Spleen (tissue), 13 donors: ENCODE measurements at places on chromosomes 16 and 17. TPM values are rescaled to one million over a fixed set of nuclear protein-coding genes. Genes with fewer than 3 reads are reported as not detected.

DNA sequence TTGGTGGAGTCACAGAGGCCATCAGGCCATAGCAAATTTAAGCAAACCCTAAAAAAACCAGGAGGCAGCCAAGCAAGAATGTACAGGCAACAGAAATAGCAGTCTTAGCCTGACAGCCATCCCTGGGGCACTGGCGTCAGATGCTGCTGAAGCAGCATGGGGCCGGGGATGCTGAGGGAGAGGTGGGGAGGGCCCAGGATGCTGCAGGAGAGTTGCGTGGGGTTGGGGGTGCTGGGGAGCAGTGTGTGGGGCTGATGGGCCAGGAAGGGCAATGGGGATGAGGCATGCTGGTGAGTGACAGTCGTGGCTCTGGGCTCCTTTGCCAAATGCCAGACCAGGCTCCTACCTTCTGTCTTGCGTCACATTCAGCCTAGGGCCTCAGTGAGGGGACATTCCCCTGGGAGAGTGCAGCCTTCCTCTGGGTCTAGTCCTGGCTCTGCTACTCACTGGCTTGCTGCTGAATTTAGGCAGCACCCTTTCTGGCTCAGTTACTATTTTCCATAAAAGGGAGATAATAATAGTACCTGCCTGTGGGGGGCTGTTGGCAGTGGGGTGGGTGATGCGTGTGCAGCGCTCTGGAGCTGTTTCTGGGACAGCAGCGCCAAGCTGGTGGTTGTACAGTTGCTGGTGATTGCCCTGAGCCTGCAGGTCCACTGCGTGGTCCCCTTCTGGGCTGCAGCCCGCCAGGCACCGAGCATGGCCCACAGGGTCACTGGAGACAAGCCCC, 88.1 kb downstream of the AMFR start:
- no peaks in the 10 kb centered on the region for H3K27me3 ChIP-seq
- no peak overlapping the region for H3K27ac ChIP-seq
- no peaks in the 10 kb centered on the region for H3K4me1 ChIP-seq
- H3K36me3 ChIP-seq = no peaks in the 10 kb centered on the region

HSD17B2 gene
- not detected for total RNA-seq

DNA sequence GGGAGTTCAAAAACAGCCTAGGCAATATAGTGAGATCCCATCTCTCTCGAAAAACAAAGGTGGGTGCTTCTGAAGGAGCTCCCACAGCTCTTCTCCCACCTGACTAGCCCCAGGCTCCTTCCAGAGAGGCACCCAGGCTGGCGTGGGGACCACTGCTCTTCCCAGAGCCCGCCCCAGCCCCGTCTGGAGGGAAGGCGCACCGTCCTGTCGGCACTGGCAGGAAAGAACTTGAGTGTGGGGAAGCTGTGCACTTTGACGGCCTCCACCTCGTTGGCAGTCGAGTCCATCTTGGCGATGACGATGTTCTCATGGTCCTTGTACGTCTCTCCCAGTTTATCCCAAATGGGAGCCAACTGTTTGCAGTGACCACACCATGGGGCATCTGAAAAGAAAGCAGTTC, 10.5 kb upstream of the PPP1R27 start:
- H3K27me3 ChIP-seq = no peaks in the 10 kb centered on the region
- H3K36me3 ChIP-seq = peaks cover 81% of the 10 kb centered on the region
- H3K4me1 ChIP-seq = peaks cover 52% of the 10 kb centered on the region

- H3K27me3 ChIP-seq = no peaks in the 10 kb centered on the region
- no peaks in the 10 kb centered on the region for H3K36me3 ChIP-seq
- H3K27ac ChIP-seq = no peak overlapping the region
- H3K4me3 ChIP-seq = no peak overlapping the region
Measured at GRCh38 chr17:3655766-3656165, 12.6 kb downstream of the TAX1BP3 start.

GRCh38 chr17:64200080-64201032, 62.7 kb downstream of the TEX2 start:
- no peak overlapping the region for H3K27ac ChIP-seq
- no peak for DNase-seq
- H3K4me3 ChIP-seq = no peak overlapping the region
- H3K4me1 ChIP-seq = peaks cover 4% of the 10 kb centered on the region

KRTAP17-1 gene
- not detected for total RNA-seq

DNA sequence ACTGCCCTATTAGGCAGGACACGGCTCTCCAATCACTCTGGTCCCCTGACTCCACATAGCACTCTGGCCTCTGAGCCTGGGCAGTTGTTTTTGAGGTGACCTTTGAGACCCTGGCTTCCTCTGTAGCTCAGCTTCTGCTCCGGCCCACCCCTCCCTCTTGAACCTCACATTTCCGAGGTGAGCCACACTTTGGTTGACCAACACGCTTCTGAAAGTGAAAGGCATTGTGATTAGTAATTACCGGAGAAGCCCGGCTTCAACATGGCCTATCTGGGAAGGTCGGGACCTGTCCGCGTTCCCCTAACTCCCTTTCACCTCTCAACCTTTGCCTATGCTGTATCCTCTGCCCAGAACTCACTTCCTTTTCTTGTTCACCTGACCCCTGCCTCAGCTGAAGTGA, 10.3 kb upstream of the ITGAX start:
- H3K27ac ChIP-seq = no peak overlapping the region
- no peaks in the 10 kb centered on the region for H3K27me3 ChIP-seq
- peaks cover 30% of the 10 kb centered on the region for H3K4me1 ChIP-seq
- no peak for DNase-seq

DNA sequence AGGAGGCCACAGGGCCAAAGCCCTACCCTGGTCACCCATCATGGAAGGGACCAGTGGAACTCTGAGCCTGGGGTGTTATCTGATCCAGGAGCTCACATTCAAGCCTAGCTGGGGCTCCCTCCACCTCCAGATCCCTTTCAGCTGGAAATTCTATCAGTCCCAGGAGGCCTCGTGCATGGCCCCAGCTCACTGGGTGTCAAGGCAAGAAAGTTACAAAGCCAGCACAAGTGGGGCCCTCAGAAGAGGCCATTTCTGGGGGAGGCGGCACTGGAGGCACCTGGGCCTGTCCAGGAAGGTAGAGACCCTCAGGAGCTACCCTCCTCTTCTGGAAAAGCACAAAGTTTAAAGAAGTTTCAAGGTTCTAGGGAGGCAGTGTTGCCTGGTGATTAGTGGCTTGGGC, 4.8 kb downstream of the CA7 start:
- no peak overlapping the region for H3K27ac ChIP-seq
- no peak for DNase-seq
- H3K4me1 ChIP-seq = peaks cover 7% of the 10 kb centered on the region
- H3K36me3 ChIP-seq = no peaks in the 10 kb centered on the region
- H3K27me3 ChIP-seq = peaks cover 45% of the 10 kb centered on the region
- H3K4me3 ChIP-seq = no peak overlapping the region

ZP2 gene
- total RNA-seq = not detected

- no peak for DNase-seq
- no peak overlapping the region for H3K27ac ChIP-seq
- H3K4me1 ChIP-seq = peaks cover 38% of the 10 kb centered on the region
- H3K4me3 ChIP-seq = no peak overlapping the region
- H3K27me3 ChIP-seq = no peaks in the 10 kb centered on the region
Measured at GRCh38 chr16:84746875-84747274, 47.1 kb downstream of the USP10 start.

PDILT gene
- not detected for total RNA-seq

GRCh38 chr17:72696721-72697120, 395.8 kb downstream of the SLC39A11 start:
- DNase-seq = no peak
- H3K27ac ChIP-seq = no peak overlapping the region
- no peaks in the 10 kb centered on the region for H3K27me3 ChIP-seq
- H3K4me3 ChIP-seq = no peak overlapping the region

GRCh38 chr17:67629971-67630320, 87.8 kb upstream of the NOL11 start:
- no peak overlapping the region for H3K27ac ChIP-seq
- H3K4me1 ChIP-seq = no peaks in the 10 kb centered on the region
- H3K4me3 ChIP-seq = no peak overlapping the region
- H3K27me3 ChIP-seq = no peaks in the 10 kb centered on the region
- no peak for DNase-seq
- peaks cover 3% of the 10 kb centered on the region for H3K36me3 ChIP-seq

GRAPL gene
- 112 TPM for total RNA-seq

- H3K27ac ChIP-seq = peak overlapping the region; percentile 94
- H3K36me3 ChIP-seq = peaks cover 65% of the 10 kb centered on the region
- peak; percentile 50 for DNase-seq
- H3K4me1 ChIP-seq = peaks cover 84% of the 10 kb centered on the region
- H3K27me3 ChIP-seq = no peaks in the 10 kb centered on the region
Measured at GRCh38 chr17:48051706-48052486, 3.7 kb downstream of the NFE2L1 start.

DNA sequence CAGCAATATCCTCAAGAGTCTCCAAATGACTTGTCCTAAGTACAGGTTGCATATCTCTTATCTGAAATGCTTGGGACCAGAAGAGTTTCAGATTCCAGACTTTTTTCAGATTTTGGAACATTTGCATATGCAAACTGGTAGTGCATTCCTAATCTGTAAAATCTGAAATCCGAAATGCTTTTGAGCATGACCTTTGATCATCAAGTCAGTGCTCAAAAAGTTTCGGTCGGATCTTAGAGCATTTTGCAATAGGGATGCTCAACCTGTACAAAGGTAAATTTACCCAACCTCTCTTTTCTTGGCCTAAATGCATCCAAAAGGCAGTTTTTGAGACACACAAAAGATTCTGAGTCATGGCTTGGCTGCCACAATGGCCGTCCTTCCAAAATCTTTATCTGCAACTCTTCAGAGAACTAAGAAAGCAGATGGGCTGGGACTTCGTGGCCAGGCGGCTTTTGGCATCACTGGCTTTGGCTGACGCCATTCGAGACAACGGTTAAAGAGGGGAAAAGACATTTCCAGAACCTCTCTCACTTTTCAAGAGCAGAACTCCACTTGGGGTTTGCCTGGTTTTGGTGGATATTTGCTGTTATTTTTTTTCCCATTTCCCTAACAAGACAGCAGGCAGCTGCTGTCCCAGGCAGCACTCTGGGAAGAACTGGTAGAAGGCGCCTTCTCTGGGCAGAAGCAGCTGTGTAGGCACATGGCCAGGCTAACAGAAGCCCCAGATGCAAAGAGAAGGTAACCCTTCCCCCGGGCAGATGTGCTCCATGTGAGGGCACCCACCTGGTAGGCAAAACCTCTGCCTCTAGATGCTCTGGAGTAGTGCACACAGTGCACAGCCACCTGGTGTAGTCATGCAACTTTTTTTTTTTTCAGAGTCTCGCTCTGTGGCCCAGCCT, 8.9 kb downstream of the CPPED1 start:
- peak; percentile 31 for DNase-seq
- no peaks in the 10 kb centered on the region for H3K4me1 ChIP-seq
- H3K27me3 ChIP-seq = no peaks in the 10 kb centered on the region
- H3K36me3 ChIP-seq = no peaks in the 10 kb centered on the region
- no peak overlapping the region for H3K27ac ChIP-seq

DNA sequence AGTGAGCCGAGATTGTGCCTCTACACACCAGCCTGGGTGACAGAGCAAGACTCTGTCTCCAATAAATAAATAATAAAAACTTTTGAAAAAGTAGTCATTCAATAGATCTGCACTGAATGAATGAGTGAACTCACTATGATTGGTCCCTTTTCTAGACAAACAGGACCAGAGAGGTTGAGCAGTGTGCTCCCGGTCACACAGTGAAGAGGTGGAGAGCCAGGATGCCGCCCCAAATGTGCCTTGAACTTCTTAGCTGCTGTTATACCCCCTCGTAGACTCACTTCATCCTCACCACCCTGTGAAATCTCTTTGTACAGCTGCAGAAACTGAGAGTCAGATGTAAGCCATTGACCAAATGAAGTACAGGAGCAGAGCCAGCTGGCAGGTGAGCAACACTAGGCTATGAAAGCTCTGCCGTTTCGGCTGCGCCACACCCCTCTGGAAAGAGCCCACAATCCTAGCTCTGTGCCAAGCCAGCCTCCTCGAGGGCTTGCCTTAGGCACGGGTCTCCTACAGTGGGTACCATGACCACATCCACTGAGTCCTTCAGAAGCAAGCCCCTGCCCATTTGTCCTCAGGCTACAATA, 7.8 kb upstream of the KIAA0513 start:
- H3K4me3 ChIP-seq = no peak overlapping the region
- no peaks in the 10 kb centered on the region for H3K27me3 ChIP-seq
- DNase-seq = peak; percentile 24
- no peaks in the 10 kb centered on the region for H3K36me3 ChIP-seq

- no peak for DNase-seq
- H3K27ac ChIP-seq = no peak overlapping the region
- H3K4me3 ChIP-seq = no peak overlapping the region
- peaks cover 58% of the 10 kb centered on the region for H3K4me1 ChIP-seq
Measured at GRCh38 chr16:531494-532125, 4.1 kb downstream of the CAPN15 start.

TCAP gene
- total RNA-seq = 2.3 TPM

IRX5 gene
- total RNA-seq = not detected

DNA sequence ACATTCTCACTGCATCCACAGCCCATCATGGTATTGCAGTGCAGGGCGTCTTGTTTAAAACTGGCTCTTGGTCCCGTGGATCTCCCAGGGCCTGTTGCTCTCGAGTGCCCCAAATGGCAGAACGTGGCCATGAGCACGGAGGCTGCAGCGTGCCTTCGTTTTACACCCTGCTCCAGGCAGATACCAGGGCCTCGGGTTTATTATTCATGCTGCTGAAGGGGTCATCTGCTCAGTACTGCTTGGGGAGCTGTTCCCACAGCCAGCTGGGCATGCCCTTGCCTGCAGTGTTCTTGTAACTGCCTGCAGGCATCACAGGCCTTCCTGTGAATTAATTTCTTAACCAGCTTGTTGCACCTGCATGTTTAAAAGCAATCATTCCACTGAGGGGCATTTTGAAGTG, 129.7 kb upstream of the CHMP6 start:
- H3K4me3 ChIP-seq = no peak overlapping the region
- no peak overlapping the region for H3K27ac ChIP-seq
- no peaks in the 10 kb centered on the region for H3K36me3 ChIP-seq
- peaks cover 6% of the 10 kb centered on the region for H3K4me1 ChIP-seq

- no peaks in the 10 kb centered on the region for H3K27me3 ChIP-seq
- no peaks in the 10 kb centered on the region for H3K36me3 ChIP-seq
- no peak for DNase-seq
Measured at GRCh38 chr16:28531777-28532744, 6.7 kb downstream of the NUPR1 start.

- no peak for DNase-seq
- H3K27me3 ChIP-seq = no peaks in the 10 kb centered on the region
- H3K27ac ChIP-seq = no peak overlapping the region
- peaks cover 97% of the 10 kb centered on the region for H3K36me3 ChIP-seq
Measured at GRCh38 chr17:624341-624860, 90.2 kb downstream of the VPS53 start.
